Activated T-cell treated with anti-CD3 and anti-CD28 coated beads, Interleukin-2, amount 50 U/mL, for 4 hours (primary cell): ENCODE measurements at places on chromosomes 5 and 9. TPM values are rescaled to one million over a fixed set of nuclear protein-coding genes. Genes with fewer than 3 reads are reported as not detected.

- DNase-seq: no peak
Observed at GRCh38 chr5:57513785-57514184, 31.2 kb upstream of the ACTBL2 start.

GRCh38 chr9:99103054-99103895, 1.6 kb upstream of the TGFBR1 start:
- no peak for DNase-seq

- DNase-seq: no peak
Observed at GRCh38 chr5:63025679-63026078, 447.1 kb downstream of the LRRC70 start.

DNA sequence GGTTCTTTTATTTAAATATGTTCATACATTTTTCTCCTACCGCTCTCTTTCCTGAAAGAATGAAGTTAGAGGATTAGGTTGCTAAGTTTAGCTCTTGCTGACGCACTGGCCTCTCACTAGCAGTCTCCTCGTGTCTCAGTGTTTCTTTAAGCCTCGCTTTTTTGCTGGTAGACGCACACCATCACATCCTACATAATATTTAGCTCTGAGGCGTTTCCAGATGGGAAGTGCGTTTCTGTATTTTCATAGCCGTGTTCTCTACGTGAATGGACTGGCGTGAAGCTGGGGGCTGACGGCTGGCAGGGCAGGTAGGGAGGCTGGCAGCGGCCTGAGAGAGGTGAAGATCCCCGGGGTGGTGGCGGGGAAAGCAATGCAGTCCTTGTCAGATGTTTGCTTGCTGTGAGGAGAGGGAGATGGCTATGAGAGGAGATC, 79.2 kb upstream of the SPRY4 start:
- DNase-seq: no peak

DNA sequence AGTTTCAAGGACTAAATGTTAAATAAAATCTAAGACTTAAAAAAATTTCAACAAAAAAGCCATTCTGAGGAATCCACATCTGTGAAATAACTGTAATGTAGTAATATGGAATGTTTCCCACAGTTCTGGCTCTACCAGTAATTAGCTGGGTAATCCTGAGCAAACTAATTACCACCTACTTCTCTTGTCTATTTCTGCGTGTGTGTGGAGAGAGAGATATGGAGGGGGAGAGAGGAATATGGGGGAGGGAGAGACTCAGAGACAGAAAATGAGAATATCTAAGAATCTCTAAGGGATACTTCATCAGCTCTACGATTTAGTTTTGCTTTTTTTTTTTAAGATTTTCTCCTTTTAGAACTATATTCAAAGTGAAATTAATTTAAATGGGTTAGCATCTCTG, 28.0 kb downstream of the TBCA start:
- no peak for DNase-seq

DNA sequence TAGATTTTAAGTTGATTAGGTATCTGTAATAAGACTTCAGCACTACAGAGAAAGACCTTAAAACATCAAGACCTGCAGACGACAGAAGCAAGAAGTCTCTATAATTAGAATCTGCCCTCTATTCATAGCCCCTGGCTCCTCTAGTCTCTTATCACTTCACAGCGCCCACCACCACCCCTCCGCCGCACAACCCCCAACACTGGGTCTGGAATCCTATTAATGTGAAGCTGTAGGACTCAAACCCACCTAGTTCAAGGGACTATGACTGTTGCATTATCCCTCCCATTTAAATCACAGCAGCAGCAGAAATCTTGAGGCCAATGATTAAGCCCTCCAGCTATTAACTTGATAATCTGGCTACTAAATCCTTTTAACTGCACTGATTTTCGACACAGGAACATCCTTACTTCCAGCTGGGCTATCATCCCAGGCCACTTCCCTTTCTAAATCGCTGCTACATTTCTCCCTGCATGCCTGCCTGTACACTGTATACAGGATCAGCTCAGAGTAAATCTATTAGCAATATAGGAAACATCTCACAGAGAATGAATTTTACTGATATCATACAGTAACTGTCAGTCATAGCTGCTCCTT, 159.5 kb upstream of the GRAMD2B start:
- DNase-seq: no peak

RLN2 gene
- 0.60 TPM for total RNA-seq

MSMP gene
- total RNA-seq: 1.4 TPM

ZNF300 gene
- total RNA-seq: 1.8 TPM

GABBR2 gene
- not detected for total RNA-seq

F2RL2 gene
- total RNA-seq: 0.08 TPM
